ENCODE measurements at places on chromosomes 11 and 22.

DNA sequence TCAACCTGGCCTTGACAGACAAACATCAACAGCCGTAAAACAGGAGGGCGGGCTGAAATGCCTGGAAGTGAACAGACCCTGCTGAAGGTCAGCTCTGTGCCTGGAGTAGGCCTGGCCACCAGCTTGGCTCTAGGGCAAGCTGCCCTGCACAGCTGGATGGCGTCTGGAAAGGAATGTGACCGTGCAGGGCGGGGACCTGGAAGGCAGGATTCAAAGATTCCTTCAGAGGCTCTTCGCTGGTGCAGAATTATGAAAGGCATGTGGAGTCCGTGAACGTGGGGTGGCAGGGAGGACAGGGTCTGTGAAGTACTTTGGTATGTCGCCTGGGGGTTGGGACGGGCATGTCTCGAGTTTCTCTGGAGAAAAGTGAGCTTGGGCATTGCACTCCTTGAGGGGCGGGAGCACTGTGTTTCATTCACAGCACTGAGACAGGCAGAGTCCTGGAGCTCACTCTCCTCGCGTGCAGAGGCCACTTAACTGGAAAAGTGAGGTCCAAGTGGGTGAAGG is 1.5 kb downstream of the EHD1 start:
- DNase-seq: no peak

GRCh38 chr22:50730941-50731661 is 6.9 kb upstream of the ACR start:
- DNase-seq: no peak

DNA sequence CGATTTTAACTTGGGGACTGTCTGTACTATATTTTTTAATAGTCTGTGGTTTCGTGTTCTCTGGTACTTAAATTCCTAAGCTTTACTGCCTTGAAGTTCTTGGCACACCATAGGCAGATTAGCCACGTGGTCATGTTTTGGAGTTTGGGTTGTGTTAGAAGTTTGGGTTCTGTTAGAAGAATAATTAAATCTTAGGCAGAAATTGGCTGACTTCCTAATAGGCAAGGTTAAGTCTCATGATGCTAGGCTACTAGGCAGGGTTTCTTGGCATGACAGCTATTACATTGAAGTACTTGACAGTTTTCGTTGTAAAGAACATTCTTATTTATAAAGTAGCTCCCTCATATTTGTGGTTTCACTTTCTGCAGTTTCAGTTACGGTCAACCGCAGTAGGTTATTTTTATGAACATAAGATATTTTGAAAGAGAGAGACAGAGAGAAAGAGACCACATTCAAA is 30.0 kb upstream of the MMP7 start:
- peak; percentile 70 for DNase-seq

DNA sequence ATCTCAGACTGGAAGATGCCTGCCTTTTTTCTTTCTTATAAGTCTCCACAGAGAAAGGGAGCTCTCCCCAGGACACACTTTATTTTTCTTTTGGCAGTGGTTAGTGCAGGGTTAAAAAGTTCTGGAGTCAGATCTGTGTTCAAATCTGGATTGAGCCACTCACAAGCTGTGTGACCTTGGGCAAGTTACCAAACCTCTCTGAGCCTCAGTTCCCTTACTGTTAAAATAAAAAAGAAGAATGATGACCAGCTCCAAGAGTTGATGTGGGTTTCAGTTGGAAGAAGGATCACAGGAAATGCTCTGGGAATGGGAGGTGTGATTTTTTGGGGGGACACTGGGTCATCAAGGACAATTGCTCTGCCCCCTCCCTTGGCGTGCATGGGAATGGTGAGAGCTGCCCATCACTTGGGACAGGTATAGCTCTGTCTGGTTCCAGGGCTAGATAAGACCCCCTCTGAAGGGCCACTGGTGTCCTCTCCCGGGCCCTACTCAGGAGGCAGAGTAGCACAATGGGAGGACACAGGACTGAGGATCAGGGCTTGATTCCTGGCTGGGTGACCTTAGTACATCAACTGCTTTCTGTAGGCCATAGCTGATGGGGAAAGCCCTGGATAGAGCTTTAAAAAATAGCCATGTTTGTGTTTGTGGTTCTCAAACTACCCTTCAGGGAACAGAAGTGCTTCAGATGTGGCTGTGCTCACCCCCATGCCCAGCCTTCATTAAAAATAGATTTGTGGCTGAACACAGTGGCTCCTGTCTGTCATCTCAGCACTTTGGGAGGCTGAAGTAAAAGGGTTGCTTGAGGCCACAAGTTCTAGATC is 228.3 kb downstream of the MIAT start:
- no peak for DNase-seq

DNA sequence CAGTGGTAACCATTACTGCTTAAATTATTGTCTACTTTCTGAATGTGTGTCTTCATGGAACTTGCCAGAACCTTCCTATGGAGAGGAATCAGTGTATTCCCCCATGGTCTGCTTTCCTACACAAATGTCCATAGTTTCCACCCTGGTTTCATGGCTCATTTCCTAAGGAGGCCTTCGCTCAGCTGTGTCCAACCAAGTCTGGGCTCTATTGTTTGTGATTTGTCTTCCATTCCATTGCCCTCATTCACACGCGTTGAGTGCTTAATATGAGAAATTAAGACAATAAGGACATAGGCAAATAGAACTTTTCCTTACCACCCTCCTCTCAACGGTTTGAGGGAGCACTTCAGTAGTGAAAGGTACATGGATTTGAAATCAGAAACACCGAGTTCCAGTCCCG is 510.6 kb downstream of the NTM start:
- DNase-seq: no peak

- DNase-seq: no peak
Measured at GRCh38 chr11:69666752-69667536, 8.2 kb downstream of the LTO1 start.

DNA sequence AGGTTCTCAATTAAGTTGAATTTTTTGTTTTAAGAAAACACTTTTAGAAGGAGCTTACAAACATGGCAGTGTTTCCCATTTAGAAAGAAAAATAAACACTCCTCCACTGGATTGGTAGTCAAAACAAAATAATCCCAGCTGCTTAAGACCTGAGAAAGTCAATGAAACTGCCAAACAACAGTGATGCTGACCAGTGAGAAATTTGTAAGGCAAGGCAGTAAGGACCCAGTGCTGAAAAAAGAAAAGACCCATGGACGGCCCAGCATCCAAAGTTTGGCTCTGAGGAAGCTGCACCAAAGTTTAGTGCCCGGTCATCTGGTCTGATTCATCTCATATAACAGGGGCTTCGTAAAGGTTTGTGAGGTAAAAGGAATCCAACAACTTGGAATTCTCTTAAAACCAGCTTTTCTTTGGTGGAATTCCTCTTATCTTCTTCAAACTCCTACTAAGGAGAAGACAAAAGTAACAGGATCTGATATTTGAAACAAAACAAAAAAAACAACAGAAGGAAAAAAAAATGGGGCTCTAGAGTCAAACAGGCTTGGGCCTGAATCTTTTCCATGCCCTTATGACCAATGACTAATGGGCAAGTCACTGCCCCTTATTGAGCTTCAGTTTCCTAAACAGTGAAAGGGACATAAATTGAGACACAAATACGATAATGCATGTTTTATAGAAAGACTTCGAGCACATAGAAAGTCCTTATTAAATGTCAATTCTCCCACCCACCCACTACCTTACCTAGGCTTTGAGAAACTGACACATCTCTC is 383.0 kb upstream of the NARS2 start:
- no peak for DNase-seq
